ENCODE measurements at places on chromosomes 12 and 14.

DNA sequence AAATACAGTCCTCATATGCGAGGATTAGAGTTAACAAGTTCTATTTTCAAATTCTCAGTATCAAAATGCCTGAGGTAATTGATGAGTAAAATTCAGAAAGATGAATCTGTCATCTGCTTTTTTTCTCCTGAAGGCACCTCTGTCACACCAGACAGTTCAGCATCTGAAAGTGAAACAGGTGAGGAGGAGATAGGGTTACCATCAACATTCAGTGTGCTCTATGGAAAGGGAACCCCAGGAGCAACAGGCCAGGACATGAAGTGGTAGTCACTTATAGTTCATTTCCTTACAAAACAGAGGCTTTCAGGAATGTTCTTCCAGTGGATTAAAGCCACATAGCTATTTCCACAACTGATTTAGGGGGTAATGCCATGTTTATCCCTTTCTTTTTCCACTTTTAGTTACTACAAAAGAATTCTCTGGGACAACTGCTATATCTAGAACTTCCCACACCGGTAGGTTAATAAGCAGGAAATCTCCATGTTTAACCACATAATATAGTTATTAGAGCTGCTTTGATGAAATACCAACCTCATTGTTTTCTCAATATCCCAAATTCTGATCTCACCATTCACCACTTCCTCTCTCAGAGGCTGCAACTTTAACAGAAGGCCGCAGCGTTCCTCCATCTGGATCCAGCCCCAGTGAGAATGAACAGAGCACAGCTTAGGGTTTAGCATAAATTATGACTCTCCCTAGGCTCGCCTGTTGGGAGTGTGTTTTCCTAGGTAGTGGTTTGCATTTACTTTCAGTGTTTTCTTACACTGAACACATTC lies 177.0 kb upstream of the CNTN1 start:
- no peak overlapping the region for H3K27ac ChIP-seq
- no peak overlapping the region for H3K4me3 ChIP-seq
- H3K4me1 ChIP-seq = no peaks in the 10 kb centered on the region
- no peaks in the 10 kb centered on the region for H3K27me3 ChIP-seq
- DNase-seq = no peak

- peaks cover 27% of the 10 kb centered on the region for H3K4me1 ChIP-seq
- peak overlapping the region; percentile 57 for H3K27ac ChIP-seq
- H3K36me3 ChIP-seq = no peaks in the 10 kb centered on the region
- no peak for DNase-seq
Measured at GRCh38 chr12:31362759-31363415, 36.9 kb upstream of the SINHCAF start.

- DNase-seq = no peak
- no peak overlapping the region for H3K4me3 ChIP-seq
- H3K27me3 ChIP-seq = no peaks in the 10 kb centered on the region
Measured at GRCh38 chr14:92657457-92658142, 90.8 kb downstream of the LGMN start.

- no peaks in the 10 kb centered on the region for H3K36me3 ChIP-seq
- H3K27ac ChIP-seq = no peak overlapping the region
- H3K4me3 ChIP-seq = peak overlapping the region; percentile 79
- peaks cover 14% of the 10 kb centered on the region for H3K4me1 ChIP-seq
- peak; percentile 20 for DNase-seq
Measured at GRCh38 chr12:51269174-51270066, 795 bp downstream of the SMAGP start.

DNA sequence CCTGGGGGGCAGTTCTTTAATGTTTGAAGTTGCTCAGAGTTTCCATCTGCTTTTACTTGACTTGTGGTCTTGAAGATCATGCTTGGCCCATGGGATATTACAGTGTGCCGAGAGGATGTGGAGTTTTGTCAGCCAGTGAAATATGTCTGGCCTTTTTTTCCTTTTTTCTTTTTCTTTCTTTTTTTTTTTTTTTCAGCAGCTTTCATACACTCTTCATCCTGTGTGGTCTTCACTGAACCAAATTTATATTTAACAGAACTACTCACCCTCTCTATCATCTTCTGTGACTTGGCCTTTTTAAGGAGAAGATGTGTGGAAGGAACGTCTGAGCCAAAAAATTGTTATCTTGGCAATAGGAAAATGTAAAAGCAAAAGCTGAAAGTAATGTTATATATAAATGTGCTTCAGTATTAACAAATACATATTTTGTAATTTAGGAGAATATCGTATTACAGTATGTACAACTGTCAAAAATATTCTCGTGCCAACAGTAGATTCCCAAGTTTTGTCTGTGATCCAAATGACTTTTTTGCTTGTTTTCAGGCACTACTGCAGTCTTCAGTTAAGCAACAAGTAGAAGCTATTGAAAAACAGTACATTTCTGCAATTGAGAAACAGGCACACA lies 200.6 kb downstream of the CCDC91 start:
- peaks cover 9% of the 10 kb centered on the region for H3K36me3 ChIP-seq
- no peak overlapping the region for H3K4me3 ChIP-seq
- no peak overlapping the region for H3K27ac ChIP-seq
- no peaks in the 10 kb centered on the region for H3K4me1 ChIP-seq
- no peak for DNase-seq
- H3K27me3 ChIP-seq = no peaks in the 10 kb centered on the region

DNA sequence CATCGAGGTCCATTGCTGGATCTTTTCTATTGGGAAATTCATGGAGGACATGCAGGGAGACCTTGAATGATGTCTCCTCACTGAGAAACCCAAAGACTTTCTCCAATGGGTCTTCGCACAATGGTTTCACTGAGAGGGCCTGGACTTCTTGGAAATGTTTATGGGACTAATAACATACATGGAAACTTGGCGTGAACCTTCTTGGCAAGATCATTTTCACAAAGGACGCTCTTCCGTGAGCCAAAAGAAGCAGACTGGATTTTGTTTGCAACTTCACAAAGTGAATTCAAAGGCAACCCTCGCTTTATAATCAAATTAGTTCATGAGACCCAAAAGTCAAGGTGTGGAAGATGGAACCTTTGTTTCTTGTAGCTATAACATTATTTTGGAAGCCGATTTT lies 154.4 kb downstream of the TMEM132C start:
- no peak overlapping the region for H3K27ac ChIP-seq
- H3K4me3 ChIP-seq = no peak overlapping the region
- no peak for DNase-seq
- H3K36me3 ChIP-seq = no peaks in the 10 kb centered on the region

DNA sequence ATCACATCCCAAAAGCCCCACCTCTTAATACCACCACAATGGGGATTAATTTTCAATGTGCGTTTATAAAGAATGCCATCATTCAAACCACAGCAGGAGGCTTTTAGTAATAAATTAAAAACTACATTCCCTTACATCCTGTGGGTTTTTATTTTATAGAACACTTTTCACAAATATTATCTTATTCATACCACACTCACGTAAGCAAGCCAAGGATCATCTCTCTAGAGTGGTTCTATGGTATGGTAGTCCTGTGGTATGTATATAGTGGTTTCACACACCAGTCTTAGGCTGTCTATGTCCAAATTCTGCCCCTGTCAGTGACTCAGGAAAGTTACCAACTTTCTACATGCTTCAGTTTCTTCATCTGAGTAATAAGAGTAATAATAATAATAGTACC lies 100.2 kb downstream of the GALC start:
- no peak overlapping the region for H3K4me3 ChIP-seq
- no peaks in the 10 kb centered on the region for H3K36me3 ChIP-seq
- H3K27me3 ChIP-seq = no peaks in the 10 kb centered on the region
- peaks cover 26% of the 10 kb centered on the region for H3K4me1 ChIP-seq

- H3K27ac ChIP-seq = peak overlapping the region; percentile 95
- H3K4me3 ChIP-seq = no peak overlapping the region
- H3K4me1 ChIP-seq = peaks cover 60% of the 10 kb centered on the region
- no peaks in the 10 kb centered on the region for H3K36me3 ChIP-seq
- DNase-seq = no peak
Measured at GRCh38 chr12:62785941-62786559, 148.9 kb downstream of the PPM1H start.

- no peak for DNase-seq
- H3K27me3 ChIP-seq = peaks cover 11% of the 10 kb centered on the region
- H3K36me3 ChIP-seq = no peaks in the 10 kb centered on the region
- no peak overlapping the region for H3K4me3 ChIP-seq
- no peak overlapping the region for H3K27ac ChIP-seq
Measured at GRCh38 chr14:97299661-97300060, 502.5 kb downstream of the VRK1 start.

DNA sequence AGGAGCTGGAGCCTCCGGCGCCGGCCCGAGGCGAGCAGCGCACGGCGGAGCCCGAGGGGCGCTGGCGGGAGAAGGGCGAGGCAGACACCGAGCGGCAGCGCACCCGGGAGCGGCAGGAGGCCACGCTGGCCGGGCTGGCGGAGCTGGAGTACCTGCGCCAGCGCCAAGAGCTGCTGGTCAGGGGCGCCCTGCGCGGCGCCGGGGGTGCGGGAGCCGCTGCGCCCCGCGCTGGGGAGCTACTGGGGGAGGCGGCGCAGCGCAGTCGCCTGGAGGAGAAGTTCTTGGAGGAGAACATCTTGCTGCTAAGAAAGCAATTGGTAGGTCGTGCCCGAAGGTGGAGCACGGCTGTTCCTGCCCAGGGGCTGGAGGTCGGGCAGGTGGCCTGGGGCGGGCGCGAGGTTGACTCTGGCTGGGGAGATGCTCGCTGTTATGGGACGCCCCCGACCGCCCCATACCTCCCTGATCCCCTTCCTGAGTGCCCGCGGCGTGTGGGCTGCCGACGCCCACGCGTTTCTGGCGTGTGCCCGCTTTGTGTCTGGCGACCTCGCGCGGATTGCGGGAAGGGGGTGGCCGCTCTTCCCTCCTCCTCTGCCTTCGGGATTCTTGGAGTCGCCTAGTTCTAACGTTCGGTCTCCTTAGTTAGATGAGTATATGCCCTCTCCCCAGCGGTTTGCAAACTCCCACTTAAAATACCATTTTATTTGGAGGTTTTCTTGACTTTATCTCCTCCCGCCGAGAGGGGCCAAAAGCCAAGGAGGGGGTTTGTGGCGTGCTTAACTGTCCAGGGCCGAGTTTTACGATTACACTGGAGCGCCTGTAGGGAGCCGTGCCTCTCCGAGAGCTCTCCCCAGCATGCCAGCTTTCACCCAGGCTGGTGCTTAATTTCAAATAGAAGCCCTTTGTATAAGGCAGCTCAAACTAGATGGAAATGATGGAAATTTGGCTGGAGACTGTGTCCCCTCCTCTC lies 752 bp downstream of the DACT1 start:
- H3K27me3 ChIP-seq = peaks cover 52% of the 10 kb centered on the region
- H3K4me3 ChIP-seq = peak overlapping the region; percentile 91
- H3K27ac ChIP-seq = no peak overlapping the region
- peaks cover 49% of the 10 kb centered on the region for H3K4me1 ChIP-seq

DNA sequence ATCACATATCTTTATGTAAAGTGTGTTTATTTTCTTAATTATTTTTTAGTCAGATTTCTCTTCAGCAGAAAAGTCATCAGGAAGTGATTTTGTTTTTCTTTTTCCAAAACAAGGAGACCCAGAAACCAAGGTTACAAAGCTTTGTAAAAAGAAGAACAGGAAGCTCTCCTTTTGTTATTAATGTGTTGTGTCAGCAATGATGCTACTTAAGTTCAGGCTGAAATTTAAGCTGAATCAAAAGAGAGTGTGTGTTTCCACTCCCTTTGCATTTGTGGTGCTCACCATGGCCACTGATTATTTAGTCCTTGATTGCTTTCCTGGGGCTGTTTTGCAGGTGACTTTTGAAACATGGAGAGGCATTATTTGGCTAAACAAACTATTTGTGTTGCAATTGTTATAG lies 155.3 kb upstream of the ATP2B1 start:
- no peaks in the 10 kb centered on the region for H3K27me3 ChIP-seq
- DNase-seq = no peak
- no peak overlapping the region for H3K4me3 ChIP-seq
- H3K27ac ChIP-seq = peak overlapping the region; percentile 60
- H3K36me3 ChIP-seq = peaks cover 3% of the 10 kb centered on the region

GRCh38 chr14:105709281-105710118 lies 183.1 kb downstream of the TMEM121 start:
- H3K36me3 ChIP-seq = peaks cover 8% of the 10 kb centered on the region
- no peaks in the 10 kb centered on the region for H3K4me1 ChIP-seq
- no peaks in the 10 kb centered on the region for H3K27me3 ChIP-seq
- no peak overlapping the region for H3K4me3 ChIP-seq

- H3K27ac ChIP-seq = no peak overlapping the region
- no peak for DNase-seq
- H3K4me1 ChIP-seq = no peaks in the 10 kb centered on the region
- H3K27me3 ChIP-seq = no peaks in the 10 kb centered on the region
Measured at GRCh38 chr12:86959766-86960458, 703.7 kb upstream of the MGAT4C start.

- peak overlapping the region; percentile 1 for H3K27ac ChIP-seq
- H3K4me1 ChIP-seq = peaks cover 8% of the 10 kb centered on the region
- DNase-seq = no peak
- no peaks in the 10 kb centered on the region for H3K27me3 ChIP-seq
Measured at GRCh38 chr12:59620326-59620725, 24.5 kb downstream of the SLC16A7 start.

- no peak overlapping the region for H3K4me3 ChIP-seq
- no peaks in the 10 kb centered on the region for H3K4me1 ChIP-seq
- no peaks in the 10 kb centered on the region for H3K27me3 ChIP-seq
- no peak for DNase-seq
- no peak overlapping the region for H3K27ac ChIP-seq
Measured at GRCh38 chr12:15829255-15829654, 40.1 kb upstream of the EPS8 start.

DNA sequence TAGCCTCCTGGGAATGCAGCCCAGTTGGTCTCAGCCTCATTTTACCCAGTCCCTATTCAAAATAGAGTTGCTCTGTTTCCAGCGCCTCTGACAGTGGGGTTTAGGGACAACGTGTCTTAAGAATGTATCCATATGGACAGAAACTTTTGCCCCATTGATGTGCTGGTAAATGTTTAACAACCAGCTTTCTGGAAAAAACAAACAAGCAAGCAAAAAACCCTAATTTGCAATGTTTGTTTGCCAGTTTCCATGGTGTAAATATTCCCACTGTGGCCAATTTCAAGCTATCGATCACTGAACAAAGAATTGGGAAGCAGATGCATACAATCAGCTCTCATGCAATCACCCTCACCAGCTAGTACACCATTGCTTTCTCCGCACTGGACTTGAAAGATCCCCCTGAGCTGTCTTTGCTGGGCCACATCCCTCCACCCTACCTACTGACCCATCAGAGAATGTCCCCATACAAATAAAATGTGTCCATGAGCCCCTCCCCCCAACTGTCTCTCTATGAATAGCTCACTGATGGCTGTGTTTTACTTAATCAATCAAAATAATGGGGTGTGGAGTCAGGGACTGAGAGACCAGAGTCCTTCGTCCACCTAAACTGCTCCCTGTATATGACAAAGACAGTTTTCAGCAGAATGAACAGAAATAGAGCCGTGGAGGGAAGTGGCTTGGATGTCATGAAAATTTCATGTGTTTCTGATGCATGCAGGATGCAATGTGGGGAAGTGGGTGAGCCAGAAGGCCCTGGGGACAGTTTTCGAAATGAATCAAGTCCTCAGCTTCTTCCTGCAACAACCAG lies 40.8 kb downstream of the CCDC60 start:
- no peak for DNase-seq
- no peak overlapping the region for H3K4me3 ChIP-seq
- no peaks in the 10 kb centered on the region for H3K36me3 ChIP-seq
